ENCODE measurements at places on chromosomes 7 and 10.

DNA sequence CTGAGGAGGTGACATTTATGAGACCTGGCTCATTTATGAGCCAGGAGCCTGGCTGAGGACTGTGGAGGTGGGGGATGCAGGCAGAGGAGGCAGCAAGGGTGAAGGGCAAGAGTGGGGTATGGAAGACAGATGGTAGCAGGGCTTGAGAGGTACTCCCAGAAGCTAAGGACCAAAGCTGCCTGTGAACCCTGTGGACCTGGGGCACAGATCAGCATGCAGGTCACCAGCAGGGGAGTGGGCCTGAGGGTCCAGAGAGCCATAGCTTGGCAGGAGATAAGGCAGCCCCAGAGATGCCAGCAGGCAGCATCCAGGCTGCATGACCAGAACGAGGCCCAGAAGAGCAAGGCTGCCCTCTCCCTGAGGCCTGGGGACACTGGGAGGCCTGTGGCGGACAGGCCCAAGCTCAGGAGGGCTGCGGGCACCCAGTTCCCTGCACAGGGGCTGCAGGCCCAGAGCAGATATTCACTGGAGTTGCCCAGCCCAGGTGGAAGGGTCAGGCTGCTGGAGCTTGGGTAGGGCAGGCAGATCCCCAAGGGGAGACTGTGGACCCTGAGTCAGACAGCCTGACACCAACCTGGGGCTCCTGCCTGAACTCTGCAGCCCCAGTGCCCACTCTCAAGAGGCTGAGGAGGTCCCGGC, 3.4 kb downstream of the GPR15LG start:
- no peak for DNase-seq

DNA sequence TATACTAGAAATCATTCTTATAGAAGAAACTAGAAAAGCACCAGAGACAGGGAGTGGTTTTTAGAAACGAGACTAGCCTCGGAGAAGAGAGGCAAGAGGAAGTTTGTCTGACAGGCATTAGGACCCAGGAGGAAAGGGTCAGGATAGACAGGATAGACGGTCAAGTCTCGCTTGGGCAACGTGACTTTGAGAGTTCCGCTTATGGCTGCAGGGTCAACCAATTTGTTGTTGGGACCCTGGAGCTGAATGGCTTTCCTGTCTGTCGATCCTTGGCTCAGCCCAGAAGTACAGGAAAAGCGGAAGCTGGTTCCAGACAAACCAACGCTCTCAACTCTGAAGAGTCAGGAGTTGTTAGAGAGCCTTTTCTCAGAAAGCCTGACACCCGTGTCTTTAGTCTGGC, 191.2 kb downstream of the FZD1 start:
- DNase-seq, result no peak

- no peak for DNase-seq
Observed at GRCh38 chr10:119006451-119007210, 22.9 kb upstream of the NANOS1 start.

DNA sequence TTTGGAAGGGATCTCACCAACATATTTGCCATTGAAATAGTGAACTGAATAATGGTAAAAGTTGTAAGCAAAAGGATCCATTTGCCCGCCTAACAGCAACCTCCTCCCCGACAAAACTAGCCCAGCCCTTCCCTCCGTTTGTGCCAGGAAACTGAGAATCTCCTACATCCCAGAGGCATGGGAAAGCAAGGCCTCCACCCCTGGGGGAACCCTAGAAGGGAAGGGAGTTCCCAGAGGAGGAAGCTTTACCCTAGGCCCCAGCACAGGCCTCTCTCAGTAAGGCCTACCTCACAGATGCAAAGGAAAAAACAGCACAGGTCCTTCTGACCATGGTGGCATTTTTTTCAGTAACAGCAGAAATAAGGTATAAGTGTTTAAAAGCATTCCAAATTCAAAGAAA, 229.7 kb downstream of the ELMO1 start:
- no peak for DNase-seq

DNA sequence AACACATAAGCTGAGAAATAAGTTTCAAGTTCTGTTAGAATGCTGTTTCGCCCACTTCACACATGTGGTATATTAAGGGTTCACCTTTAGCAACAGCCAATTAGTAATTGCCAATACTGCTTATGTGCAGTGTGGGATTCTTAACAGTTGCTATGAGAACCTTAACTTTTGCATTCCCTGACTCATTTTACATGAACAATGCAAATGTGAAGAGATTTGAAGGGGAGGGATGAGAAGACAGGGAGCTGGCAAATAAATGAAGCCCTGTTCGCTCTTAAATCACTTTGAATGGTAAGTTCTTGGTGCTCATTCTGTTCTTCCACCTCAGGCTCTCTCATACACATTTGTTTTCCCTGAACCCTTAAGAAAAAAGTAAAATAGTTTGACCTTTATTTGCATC, 82.3 kb downstream of the LRRC4 start:
- DNase-seq, result no peak

DNA sequence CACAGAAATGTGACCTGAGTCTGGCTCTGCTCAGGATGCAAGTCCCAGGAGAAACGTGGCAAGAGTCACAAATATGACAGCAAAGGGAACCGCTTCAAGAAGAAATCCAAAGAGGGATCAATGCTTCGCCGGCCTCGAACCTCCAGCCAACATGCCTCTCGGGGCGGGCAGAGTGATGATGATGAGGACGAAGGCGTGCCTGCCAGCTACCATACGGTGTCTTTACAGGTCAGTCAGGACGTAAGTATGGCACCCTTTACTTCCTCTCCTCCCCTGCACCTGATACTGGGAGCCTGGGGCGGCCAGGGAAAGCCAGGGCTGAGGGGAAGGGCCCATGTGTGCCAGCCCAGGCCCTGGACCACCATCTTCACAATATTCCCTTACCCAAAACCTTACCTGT, 18.6 kb upstream of the NFKB2 start:
- DNase-seq, result no peak

DNA sequence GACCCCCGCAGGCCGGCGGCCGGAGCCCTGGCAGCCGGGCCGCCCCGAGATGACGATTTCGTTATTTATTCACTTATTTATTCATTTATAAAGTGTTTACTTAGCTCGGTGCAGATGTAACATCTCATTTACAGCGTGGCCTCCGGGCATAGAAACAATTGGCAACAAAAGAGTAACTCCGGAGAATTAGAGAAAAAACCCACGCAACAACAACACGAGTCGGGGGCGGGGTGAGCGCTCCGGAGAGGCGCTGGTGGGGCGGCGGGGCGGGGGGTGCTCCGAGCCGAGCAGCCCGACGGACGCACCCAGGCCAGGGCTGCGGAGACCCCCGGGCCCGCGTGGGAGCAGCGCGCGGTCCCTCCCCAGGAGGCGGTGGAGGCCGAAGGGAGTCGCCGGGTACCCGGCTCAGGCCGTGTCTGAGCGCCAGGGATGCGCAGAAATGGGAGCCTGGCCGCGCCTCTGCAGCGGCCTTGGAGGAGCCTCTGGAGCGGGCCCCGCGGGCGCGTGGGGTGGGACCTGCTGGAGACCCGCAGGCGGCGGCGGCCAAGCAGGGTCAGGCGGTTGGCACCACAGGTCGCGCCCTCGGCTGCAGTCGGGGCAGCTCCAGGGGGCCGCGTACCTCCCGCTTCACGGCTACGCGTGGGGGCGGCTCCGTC, 14.3 kb downstream of the UNCX start:
- DNase-seq, result no peak

GRCh38 chr10:111515706-111516105, 438.9 kb downstream of the ADRA2A start:
- no peak for DNase-seq

DNA sequence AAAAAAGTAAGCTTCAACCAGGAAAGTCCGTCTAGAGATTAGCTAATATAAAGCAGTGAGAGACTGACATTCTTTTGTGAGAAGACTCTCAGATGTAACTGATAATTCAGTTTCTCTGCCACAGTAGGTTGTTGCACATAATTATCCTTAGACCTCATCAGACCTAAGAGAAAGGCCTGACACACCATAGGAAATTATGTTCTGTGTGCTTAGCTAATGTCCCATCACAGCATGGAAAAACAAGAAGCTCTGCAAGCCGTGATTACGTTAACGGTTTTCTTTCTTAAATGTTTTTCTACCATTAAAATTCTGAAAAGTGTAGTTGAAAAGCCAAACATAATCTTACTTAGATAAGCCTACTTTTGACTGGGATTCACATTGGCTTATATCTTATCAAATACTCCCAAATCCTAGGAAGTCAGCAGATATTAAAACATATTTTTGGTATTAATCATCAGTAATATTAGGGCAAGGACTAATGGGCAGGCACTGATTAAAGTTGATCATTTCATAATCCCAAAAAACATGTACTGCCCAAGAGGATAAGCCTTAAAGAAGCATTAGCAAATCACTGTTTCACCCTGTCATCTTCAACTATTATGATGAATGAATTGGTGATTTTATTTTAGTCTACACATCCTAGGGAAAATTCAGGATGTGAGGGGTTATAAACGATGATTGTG, 5.2 kb downstream of the CSTF2T start:
- DNase-seq, result no peak

GRCh38 chr7:46854958-46855473, 726.9 kb downstream of the TNS3 start:
- DNase-seq, result no peak

DNA sequence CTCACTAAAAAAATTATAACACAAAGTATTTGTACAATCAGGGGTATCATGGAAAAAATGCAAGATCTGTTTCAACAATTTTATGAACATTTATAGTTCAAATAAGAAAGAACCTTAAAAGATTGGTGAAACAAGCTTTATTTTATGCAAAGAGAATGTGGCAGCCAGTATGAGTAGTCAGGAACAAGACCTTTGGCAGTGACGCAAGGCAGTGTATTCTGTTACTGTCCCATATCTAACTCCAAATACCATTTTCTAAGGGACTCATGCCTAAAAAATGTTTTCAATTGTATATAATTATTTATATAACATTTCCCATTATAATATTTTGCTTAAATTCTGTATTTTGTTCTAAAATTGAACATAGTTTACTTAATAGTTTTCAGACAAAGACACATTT, 19.1 kb upstream of the FAM53B start:
- no peak for DNase-seq

GRCh38 chr10:70540089-70540788, 61.7 kb downstream of the PALD1 start:
- DNase-seq, result no peak

DNA sequence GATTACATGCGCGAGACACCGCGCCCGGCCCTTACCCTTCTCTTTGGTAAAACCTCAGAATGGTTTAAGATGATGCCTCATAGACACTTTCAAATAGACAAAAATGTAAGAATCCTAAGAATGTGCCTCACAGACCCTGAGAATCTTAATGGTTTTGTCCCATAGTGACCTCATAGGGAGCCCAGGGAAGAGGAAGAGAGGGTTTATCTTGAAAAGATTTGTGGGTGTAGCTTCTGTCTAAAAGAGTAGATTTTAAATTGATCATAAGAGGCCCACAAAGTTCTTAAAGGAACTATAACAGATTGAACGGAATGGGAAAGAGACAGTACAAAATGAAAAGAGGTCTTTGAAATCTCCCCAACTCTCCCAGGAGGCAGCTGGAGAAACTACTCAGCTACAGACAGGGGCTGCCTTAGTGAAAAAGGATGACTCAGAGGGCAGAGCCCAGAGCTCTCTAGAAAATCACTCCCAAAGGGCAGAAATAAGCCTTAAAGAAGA, 220.6 kb downstream of the ADRA2A start:
- DNase-seq, result no peak

GRCh38 chr10:102550636-102551210, 47.0 kb downstream of the SUFU start:
- no peak for DNase-seq

- DNase-seq, result no peak
Observed at GRCh38 chr10:88918191-88918905, 34.2 kb downstream of the ACTA2 start.

DNA sequence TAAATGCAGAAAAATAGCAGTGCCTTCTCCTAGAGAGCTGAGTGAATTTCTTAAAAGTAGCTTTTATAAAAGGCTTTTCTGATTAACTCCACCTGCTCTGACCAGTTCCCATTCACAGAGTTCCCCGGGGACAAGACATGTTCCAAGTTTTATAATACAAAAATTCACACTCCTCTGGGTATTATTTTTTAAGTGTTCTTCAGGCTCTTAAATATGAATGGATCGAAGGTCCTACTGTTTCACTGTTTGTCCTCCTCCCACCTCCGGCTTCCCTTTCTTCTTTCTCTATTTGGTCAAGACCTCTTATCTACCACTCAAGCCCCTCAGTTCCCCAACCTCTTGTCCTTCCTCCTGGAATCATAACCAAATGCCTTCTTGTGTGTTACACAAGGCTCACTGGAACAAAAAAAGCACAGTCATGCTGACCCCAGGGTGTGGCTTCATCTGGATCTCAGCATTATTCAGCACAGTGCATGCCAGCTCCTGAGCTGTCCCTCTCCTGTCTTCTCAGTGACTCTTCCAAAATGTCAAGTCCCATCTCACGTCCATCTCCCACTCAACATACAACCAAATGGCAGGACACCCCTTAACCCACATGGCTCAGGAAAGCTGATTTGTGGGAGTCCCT, 222.4 kb downstream of the SORCS1 start:
- DNase-seq, result no peak

Data from substantia nigra (tissue), 51 donors.